ENCODE measurements at places on chromosomes 4 and X.

- no peak for DNase-seq
These were observed 101.8 kb upstream of the VCX2 start for GRCh38 chrX:8272821-8273220.

DNA sequence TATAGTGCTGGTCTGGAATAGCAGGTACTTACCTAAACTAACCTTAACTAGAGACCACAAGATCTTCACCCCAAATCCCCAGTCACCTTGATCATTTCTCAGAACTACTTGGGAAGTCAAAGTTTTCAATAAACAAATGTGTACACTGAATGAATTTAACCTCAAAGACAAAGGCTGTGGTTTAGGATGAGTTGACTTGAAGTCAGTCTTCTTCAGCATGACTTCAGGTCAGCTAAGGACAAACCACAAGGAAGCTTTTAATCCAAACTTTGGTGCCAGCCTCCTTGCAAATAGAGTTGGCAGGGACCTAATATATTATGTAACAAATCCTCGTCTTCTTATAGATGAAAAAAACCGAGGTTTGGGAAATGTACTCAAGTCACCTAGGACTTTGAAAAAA lies 21.2 kb upstream of the VCX2 start:
- DNase-seq: no peak

DNA sequence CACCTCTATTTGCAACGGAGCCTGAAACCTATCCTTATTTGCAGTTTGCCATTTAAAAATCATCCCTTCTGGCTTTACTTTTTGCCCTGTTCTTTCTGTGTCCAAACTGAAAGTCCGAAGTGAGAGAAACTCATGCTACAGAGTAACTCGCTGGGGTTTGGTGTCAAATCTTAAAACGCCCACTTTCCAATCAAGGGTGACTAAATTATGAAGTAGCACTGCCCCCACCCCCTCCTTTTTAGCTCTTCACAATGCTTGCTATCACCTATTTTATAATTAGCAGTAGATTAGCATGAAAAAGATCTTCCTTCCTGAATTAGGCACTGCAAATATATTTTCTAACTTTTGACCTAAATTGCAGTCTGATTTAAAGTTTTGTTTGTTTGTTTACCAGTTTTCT lies 52.5 kb downstream of the VGLL1 start:
- DNase-seq: no peak

DNA sequence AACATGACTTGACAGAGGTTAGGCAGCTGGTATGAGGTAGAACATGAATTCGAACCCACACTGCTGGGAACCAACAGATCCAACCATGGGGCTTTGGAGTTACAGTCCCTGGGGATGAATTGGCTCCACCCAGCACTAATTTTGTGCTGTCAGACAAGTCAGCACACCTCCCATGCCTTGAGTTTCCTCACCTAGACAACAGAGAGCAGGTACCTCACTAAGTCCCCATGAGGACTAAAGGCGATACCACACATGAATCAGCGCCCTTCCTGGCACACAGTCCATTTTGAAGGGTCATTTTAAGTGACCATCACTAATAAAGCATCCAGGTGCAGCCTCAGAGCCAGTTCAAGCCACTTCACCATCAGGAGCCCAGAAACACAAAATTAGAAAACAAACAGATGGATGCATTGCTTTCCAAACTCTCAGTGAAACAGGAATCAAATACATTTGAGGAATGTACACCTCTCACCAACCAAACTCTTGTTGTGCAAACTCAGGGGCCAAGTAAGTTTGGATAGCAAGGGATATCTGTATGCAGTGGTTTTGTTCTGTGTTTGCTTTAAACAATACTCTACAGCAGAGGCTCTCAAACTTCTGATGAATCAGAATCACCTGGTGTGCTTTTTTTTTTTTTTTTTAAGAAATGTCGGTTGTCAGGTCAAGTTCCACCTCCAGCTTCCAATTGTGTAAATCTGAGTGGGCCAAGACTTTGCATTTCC lies 10.1 kb downstream of the IDS start:
- DNase-seq: no peak

GRCh38 chrX:67917421-67918010 lies 373.7 kb downstream of the AR start:
- DNase-seq: no peak

- no peak for DNase-seq
These were observed 552.4 kb upstream of the MAGEB2 start for GRCh38 chrX:29662759-29663503.

DNA sequence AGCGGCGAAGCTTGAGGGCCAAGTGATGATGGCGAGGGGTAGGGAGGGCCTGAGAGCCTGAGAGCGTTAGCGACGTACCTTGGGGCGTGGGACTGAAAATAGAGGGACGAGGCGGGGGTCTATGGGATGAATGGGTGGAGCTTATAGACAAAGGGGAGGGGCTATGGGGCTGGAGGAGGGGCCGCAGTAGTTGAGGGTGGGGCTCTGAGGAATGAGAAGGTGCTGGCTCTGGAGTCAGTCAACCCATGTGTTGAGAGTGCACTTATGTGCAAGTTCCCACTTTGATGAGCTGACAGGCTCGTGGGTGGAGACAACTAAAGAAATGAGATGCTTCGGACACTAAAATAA lies 488 bp downstream of the TBC1D25 start:
- DNase-seq: peak; percentile 6

DNA sequence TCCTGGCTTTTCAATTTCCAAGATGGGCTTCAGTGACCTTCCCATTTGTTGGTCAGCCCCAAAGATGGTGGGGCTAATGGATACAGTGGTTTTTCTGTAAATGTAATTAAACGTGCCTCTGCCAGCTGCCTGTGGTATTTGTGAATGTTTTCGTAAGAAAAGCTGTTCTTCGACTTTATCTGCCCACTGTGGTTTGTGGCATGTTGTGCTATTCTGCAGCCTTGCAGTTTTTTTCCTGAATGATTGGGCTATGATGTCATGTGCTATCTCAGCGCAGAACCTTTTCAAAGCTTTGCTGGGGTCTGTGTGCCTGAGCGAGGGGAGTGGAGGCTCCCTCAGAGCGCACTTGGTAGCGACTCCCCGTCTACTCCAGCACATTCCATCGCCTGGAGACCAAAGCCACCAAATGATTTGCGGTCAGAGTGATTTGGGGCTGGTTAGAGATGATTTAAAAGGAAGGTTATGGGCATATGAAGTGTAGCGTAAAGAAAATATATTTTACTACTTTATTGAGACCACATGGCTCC lies 137.5 kb downstream of the PALLD start:
- DNase-seq: no peak

DNA sequence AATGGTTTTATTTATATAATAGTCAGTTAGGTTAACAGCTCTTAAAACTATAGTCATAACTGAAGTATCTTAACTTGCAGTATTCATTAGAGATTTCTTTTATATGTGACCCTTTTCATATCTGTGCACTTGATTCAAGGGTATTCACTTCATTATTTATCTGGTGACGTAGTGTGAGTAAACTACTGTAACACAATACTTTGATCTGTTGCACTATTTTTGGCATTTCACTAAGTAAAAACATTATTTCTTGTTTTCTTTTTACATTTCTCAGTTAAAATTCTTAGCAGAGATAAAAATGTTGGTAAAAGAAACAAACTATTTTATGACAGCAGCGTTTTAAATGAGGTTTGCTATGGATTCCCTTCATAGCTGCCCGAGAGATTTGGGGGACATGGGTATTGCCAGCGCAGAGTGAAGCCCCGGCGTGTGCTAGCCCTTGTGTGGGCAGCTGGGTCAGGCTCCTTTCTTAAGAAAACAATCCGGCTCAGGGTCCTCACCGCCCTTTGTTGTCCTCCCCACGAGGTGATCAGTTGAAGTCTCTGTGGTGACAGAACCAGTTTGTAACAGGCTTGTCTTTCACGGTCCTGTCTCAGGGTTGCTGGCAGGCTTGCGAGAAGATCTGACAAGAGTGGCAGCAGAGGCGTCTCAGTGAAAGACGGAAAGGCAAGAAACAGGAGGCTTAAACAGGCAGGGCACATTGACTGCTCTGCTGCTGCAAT lies 293.4 kb downstream of the BMPR1B start:
- DNase-seq: no peak

DNA sequence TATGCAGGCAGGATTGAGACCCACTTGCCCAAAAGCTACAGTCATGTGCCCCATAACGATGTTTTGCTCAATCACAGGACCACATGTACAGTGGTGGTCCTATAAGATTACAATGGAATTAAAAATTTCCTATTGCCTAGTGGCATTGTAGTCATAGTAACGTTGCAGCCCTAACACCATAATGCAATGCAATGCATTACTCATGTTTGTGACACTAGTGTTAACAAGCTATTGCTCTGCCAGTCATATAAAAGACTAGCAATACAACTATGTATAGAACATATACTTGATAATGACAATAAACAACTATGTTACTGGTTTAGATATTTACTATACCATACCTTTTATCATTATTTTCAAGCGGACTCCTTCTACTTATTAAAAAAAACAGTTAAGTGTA lies 50.6 kb downstream of the VGLL1 start:
- no peak for DNase-seq

DNA sequence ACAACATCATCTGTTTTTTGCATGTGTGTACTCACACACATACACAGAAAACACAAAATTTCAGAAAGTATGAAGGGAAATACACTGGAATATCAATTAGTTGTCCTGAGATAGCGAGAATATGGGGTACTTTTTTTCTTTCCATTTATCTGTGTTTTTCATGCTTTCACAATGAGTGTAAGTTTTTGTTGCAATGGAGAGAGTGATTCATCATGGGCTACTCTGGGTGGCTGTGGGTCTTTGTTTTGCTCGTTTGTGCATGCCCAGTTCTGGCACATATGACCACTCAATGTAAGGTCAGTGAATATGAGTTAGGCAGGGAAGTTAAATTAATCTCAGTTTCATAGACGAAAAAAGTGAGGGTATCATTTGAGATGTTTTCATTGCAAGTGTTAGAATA lies 26.9 kb downstream of the XK start:
- no peak for DNase-seq

DNA sequence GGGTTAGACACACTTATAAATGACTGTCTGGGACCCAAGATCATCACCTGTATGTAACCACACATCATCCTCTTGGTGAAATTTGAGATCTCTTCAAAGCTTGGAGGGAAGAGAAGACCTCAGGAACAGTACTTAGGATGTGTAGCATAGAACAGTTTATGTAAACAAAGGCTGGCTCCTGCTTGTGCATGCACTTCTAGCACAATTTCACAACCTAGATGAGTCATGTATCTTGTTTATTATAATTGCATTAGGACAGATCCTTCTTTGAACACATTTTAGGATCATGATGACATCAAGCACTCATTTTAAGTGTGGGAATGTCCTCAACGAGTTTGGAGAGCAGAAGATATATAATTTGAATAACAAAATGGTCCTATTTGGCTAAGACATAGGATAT lies 26.3 kb upstream of the ZMAT1 start:
- DNase-seq: no peak

- no peak for DNase-seq
These were observed 813.0 kb upstream of the POU3F4 start for GRCh38 chrX:82695066-82695465.

GRCh38 chrX:112818114-112819007 lies 22.3 kb downstream of the AMOT start:
- no peak for DNase-seq

- DNase-seq: no peak
These were observed 10.8 kb upstream of the COPS4 start for GRCh38 chr4:83024233-83024632.

DNA sequence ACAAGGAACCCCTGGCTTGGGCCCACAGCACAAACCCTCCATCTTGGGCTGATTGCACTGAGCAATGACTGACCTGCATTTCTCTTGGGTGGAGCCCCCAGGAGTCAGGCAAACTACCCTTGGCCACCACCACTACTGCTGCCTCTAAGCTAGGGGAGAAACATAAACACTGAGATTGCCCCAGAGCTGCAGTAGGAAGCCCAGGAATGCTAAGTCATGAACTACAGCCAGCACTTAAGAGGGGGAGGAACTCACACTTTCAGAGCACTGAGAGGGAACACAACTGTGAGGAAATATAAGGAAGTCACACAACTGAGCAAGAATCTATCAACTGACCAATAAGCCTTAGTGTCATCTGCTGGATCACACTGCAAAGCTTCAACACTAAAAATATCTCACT lies 111.6 kb upstream of the PPP3CA start:
- no peak for DNase-seq

GRCh38 chrX:106621836-106622235 lies 10.1 kb downstream of the RADX start:
- DNase-seq: no peak

- no peak for DNase-seq
These were observed 1.9 kb upstream of the NEUROG2 start for GRCh38 chr4:112517911-112518310.

GRCh38 chrX:148288451-148288850 lies 212.0 kb upstream of the AFF2 start:
- no peak for DNase-seq

GRCh38 chr4:8129136-8129535 lies 29.5 kb downstream of the ABLIM2 start:
- no peak for DNase-seq

DNA sequence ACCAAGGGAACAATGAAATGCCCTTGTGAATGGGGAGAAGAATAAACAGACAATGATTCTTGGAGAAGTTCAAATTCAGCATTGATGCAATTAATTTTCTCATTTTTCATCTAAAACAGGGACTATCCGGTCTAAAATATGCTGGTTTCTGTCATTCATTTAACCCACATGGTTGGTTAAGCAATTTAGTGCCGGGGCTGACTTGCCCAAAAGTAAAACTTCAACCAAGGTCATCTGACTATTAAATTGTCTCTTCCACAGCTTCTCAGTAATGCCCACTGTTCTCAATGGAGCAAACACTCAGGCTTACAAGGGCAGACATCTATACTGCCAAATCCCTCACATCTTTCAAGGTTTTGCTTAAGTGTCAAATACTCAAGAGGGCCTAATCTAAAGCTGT lies 51.3 kb downstream of the ANXA10 start:
- DNase-seq: no peak

- no peak for DNase-seq
These were observed 8.7 kb upstream of the TIMP1 start for GRCh38 chrX:47573341-47574075.

DNA sequence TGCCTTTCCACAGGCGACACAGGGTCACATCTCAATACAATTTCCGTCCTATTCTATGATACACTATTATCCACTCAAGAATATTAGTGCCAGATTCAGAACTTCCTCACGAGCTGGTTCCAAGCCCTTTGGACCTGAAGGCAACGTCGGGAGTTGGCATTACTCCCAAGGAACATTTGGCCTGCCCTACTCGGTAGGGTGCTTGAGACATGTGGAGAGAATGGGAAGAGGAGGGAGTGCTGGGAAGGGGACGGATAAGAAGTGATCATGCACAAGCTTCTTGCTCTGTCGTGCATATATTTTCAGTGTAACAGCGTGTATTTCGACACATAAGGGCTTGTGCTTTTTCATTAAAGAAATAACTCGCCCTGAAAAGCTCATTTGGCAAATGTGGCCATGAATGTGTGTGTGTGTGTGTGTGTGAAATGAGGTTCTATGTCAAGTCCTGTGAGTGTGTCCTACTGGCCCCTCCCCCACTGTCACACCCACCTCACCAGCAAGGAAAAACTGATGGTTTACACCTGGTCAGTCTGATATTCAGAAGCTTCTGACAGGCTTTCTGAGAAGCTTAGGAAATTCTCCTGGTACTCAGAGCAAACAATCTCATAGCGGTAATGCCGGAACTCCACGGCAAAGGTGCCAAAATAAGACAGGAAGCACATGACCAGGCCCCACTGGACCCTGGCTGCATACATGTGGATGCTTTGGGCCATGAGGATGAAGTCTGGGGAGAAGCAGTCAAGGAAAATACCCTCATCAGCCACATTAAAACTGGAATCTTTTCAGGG lies 54.8 kb downstream of the ENOPH1 start:
- DNase-seq: no peak

GRCh38 chr4:70463335-70463734 lies 8.7 kb upstream of the MUC7 start:
- no peak for DNase-seq
